ENCODE measurements at places on chromosomes 13 and 19.
A peak's percentile ranks its signal among the peaks of the same experiment; 100 is the strongest.

- no peak for DNase-seq
Observed at GRCh38 chr13:75800545-75800944, 164.4 kb downstream of the LMO7 start.

- no peak for DNase-seq
Observed at GRCh38 chr19:10395003-10395402, 8.3 kb downstream of the CDC37 start.

GRCh38 chr19:51065221-51065960 is 499 bp upstream of the KLK13 start:
- no peak for DNase-seq

DNA sequence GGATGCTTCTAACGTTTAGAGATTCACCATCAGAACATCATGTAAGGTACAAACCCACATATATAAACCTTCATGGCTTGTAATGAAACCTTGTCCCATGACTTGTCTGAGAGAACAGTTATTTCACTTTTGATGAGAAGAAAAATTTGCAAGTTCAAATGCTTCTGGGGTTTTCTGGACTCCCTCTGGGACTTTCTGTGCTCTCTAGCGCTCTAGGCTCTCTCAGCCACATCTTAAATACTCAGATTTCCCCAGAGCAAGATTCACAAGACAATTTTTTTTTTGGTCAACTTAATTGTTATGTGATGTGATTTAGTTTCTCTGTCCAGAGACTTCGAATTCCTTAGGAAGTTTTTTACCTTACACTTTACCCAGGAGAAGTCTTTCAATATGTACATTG is 282.8 kb upstream of the EDNRB start:
- no peak for DNase-seq

GRCh38 chr19:44988896-44989556 is 12.2 kb upstream of the RELB start:
- peak; percentile 37 for DNase-seq

DNA sequence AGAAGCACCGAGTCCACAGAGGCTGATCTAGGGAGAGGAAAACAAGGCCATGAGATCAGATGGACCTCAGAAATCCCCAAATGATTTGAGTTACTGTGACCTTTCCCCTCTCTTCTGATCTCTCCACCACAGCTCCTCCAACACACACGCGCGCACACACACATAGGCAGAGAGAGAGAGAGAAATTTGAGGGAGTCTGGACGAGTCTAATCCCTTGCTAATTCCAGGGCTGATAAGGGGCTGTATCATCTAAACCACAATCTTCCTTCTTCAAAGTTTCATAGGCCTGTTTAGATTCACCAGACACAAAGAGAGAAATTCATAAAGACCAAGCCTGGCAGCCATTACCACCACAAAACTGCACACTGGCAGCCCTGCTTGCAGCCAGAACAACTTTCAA is 8.6 kb downstream of the ZFP82 start:
- no peak for DNase-seq

DNA sequence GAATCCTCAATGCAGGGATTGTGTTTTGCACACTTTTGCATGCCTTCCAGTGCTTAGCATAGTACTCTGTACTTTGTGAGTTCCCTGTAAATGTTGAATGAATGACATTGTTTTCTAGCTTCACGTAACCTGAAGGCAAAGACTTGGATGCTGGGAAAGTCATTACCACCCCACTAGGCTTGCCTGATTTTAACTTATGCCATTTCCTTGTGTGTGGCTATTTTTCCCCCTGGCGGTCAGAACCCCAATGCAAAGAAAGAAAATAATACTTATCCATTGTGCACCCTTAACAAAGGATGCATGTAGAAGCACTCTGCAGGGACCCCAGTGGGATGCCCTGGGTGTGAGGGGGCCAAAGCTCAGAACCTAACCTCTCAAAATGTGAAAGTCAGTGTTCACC is 1.2 kb upstream of the ENOX1 start:
- DNase-seq, result no peak

- peak; percentile 51 for DNase-seq
Observed at GRCh38 chr19:36489920-36490415, 607 bp upstream of the ZNF566 start.

GRCh38 chr19:47740866-47741519 is 4.4 kb upstream of the NOP53 start:
- DNase-seq, result no peak

DNA sequence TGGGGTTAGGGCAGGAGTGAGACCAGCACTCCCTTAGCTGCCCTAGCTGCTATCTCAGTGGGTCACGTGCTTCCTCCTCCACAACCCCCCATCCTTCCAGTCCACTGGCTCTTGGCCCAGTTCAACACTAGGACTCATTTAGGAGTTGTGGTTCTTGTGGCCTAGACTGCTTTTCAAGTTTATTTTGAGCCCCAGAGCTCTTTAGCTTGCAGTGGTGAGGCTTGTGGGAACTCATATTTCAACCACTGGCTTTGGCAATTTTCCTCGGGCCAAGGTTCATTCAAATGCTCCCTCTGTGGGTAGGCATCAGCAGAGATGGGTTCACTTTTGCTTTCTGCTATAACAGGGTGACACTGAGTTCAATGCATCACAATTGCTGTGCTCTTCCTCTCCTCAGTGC is 436.2 kb upstream of the SLITRK5 start:
- no peak for DNase-seq

DNA sequence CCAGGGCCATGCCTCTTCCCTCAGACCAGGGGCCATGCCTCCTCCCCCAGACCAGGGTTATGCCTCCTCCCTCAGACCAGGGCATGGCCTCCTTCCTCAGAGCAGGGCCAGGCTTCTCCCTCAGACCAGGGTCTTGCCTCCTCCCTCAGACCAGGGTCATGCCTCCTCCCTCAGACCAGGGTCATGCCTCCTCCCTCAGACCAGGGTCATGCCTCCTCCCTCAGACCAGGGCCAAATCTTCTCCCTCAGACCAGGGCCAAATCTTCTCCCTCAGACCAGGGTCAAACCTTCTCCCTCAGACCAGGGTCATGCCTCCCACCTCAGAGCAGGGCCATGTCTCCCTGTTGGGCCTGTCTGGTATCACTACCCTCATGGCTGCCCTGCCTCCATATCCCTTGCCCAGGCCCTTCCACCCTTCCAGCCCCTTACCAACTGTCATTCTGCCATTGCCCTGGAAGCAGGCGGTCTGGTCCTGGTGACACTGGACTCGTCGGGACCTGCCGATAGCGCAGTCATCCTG is 4.2 kb downstream of the LYPD5 start:
- DNase-seq, result no peak

- DNase-seq, result no peak
Observed at GRCh38 chr13:103799028-103799427, 732.8 kb upstream of the SLC10A2 start.

DNA sequence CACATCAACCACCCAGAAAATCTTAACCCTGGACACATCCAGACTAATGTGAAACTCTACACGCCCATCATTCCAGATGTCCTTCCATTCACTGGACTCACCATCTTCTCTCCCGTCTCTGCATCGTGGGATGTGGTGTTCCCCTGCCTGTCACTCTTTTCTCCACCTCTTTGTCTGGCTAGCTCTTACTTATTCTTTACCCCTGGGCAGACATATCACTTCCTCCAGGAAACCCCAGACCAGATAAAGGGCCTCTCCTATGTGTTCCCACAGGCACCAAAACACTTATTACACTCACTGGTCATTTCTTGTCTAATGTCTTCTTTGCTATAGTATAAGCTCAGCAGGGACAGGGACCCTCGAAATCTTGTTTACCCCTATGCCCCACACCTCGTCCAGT is 109.3 kb upstream of the IPO5 start:
- no peak for DNase-seq

GRCh38 chr19:9352505-9352904 is 10.3 kb upstream of the ZNF177 start:
- DNase-seq, result no peak

DNA sequence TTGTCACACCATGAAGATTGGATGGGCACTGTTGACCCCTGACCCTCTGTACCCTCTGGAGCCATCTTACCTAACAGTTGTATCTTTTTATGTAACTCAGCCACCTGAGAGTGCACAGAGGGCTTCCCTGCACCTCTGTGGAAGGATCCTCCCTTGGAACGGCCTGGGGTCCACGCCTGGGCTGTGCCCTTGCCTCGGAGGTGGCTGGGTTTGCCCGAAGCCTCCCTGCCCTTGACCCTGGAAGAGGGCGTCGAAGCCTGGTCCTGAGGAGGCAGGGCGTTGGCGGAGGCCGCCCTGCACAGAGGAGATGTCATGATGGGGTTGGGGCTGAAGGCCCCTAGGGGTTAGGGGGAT is 241 bp downstream of the ODAD3 start:
- no peak for DNase-seq

DNA sequence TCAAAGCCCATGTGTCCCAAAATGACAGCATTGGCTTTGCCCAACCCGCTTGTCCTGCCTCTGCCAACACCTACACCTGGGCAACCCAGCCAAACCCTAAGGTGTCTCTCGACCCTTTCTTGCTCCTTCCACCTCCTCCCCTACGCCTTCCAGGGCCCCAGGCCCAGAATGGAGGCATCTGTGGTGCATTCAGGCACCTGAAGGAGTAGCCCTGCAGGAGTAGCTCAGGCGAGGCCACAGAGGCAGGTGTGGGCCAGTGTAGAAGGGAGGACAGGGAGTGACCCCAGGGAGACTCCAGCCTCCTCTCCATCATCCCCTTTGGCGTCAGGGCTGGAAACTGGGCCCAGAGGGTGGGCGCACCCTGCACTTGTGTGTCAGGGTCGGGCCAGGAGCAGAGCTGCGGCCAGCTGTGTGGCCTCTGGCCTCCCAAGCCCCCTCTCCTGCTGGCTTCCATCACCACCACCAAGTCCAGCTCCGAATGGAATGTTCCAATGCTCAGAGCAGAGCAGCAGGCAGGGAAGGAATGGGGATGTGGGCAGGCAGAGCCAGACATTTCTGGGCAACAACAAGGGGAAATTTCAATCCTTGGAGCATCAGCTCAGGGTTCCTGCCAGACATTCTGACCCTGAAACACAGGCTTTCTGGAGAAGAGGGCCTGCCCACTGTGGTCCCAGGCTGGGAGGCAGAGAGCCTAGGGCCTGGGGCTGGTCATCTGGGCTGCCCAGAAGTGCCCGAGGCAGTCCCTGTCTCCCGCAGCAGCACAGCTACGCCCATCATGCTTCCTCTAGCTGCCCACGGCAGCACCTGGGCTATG is 16.4 kb downstream of the PLEKHF1 start:
- no peak for DNase-seq

GRCh38 chr13:52903320-52903719 is 54.9 kb upstream of the PCDH8 start:
- DNase-seq, result no peak

DNA sequence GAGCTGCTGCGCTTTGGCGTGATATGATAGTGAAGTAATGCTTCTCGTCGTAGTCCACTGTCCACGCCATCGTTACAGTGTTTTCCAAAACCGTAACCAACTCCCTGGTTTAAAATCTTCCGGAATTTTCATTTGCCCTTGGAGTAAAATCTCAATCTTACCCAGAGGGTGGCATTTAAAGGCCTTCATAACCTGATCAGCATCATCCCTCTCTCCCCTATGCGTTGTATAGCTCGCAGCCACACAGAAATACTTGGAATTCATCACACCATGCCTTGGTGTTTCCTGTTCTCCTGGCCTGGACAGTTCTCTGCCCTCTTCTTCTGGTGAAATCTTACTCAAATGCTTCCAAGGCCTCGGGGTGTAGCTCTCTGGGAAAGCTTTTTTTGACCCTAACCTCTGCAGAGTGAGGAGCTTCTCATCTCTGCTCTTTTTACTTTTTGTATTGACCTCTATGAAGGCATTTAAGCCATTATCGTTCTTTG is 839 bp downstream of the MPHOSPH8 start:
- no peak for DNase-seq

- no peak for DNase-seq
Observed at GRCh38 chr19:37943480-37943879, 36.5 kb downstream of the SIPA1L3 start.

- DNase-seq, result no peak
Observed at GRCh38 chr13:58858870-58859371, 1227.4 kb downstream of the PCDH17 start.

DNA sequence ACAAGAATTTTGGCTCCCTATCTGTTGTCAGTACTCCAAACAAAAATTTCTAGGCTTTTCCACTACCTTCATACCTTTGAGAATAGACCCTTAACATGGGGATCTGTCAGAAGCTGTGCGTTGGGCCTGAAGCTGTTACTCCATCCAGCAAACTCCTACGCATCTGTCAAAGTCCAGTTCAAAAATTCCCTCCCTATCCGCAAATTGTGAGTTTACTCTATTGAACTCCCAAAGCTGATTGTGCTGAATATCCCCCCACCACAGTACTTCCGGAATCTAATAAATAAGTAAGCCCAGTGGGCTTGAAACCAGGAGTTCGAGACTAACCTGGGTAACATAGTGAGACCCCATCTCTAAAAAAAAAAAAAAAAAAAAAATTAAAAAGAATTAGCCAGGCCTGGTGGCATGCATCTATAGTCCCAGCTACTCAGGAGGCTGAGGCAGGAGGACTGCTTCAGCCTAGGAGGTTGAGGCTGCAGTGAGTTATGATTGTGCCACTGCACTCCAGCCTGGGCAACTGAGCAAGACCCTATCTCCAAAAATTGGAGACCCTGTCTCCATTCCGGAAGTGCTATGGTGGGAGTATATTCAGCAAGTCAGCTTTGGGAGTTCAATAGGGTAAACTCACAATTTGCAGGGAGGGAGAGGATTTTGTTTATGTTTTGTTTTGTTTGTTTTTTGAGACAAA is 930 bp upstream of the FBN3 start:
- DNase-seq, result no peak

- no peak for DNase-seq
Observed at GRCh38 chr13:66314911-66315310, 915.2 kb downstream of the PCDH9 start.

GRCh38 chr19:16915135-16915534 is 26.3 kb downstream of the F2RL3 start:
- DNase-seq, result no peak

- DNase-seq, result no peak
Observed at GRCh38 chr13:95137096-95137495, 164.2 kb downstream of the ABCC4 start.

- no peak for DNase-seq
Observed at GRCh38 chr19:5026706-5027273, 57.9 kb downstream of the KDM4B start.

DNA sequence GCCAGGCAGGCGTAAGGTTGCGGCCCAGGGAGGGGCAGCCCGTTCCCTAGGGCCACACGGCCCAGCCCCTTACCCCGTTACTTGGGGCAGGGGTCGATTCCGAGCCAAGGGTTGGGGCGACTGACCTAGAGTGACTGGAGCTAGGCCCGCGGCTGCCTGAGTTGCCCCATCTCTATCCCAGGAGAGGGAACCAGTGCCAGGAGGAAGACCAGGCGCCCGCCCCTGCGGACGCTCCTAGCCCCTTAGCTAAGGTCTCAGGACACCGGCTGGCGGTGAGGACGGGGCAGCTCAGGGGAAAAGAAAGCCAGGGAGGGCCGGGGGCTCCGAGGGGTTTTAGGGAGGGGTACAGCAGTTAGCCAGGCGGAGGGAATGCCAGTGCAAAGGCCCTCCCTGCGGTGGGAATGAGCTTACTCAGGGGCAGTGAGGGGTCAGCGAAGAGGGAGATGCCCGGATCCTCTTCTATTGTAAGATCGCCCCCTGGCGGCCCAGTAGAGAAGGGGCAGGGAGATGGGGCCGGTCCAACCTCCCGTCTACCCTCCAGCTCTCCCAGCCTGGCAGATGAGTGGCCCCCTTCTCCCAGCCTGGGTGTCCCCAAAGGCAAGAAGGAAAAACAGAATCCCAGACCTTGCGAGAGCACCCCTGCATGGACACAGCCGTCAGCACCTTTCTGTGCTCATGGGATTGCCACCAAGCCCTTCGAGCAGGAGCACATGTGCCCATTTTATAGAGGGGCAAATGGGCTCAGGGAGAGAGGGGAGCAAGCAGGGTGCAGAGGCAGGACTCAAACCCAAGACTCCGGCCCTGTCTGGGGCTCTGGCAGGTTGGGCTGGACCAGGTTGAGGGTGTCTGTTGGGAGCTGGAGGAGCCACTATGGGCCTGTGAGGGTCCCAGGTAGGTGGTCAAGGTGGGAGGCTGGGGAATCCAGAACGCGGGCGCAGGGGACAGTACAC is 16.3 kb downstream of the CILP2 start:
- DNase-seq, result peak; percentile 41

All from stimulated activated CD8-positive, alpha-beta memory T cell treated with anti-CD3 and anti-CD28 coated beads, Interleukin-7, amount 100 ng/mL, for 24 hours (primary cell).